ENCODE measurements at places on chromosomes 13 and 19.

- no peak for DNase-seq
Observed at GRCh38 chr19:28606269-28607032, 606.5 kb downstream of the UQCRFS1 start.

GRCh38 chr19:47049307-47049700, 880 bp upstream of the TMEM160 start:
- DNase-seq: no peak

GRCh38 chr13:29193083-29193482, 372.9 kb downstream of the MTUS2 start:
- no peak for DNase-seq

GRCh38 chr19:46608178-46608577, 7.0 kb downstream of the CALM3 start:
- DNase-seq: no peak
